NCI-H2081 treated with DMSO at 0.1 percent for 48 hours (cell line): ENCODE measurements at places on chromosomes 16 and 17.

DNA sequence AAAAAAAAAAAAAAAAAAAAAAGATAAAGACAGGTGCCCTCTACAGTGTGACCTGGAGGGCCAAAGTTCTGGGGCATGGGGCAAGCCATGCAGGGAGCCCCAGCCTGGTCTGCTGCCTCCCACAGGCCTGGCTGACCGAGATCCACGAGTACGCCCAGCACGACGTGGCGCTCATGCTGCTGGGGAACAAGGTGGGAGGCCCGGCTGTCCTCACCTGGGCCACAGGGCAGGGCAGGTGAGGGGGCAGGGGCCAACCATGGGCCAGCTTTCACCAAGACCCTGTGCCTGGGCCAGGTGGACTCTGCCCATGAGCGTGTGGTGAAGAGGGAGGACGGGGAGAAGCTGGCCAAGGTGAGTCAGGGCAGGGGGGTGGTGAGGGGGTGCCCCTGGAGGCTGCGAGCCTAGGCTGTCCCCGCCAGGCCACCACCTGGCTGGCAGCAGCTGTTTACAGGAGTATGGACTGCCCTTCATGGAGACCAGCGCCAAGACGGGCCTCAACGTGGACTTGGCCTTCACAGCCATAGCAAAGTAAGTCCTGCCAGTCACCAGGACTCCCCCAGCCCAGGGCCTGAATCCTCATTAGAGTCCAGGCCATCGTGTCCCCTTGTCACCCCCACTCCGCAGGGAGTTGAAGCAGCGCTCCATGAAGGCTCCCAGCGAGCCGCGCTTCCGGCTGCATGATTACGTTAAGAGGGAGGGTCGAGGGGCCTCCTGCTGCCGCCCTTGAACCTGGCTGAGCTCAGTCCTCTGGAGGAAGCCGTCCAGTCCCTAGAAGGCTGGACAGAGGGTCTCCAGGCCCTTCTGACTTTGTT lies 2.7 kb upstream of the TRAF7 start:
- DNase-seq, result no peak

DNA sequence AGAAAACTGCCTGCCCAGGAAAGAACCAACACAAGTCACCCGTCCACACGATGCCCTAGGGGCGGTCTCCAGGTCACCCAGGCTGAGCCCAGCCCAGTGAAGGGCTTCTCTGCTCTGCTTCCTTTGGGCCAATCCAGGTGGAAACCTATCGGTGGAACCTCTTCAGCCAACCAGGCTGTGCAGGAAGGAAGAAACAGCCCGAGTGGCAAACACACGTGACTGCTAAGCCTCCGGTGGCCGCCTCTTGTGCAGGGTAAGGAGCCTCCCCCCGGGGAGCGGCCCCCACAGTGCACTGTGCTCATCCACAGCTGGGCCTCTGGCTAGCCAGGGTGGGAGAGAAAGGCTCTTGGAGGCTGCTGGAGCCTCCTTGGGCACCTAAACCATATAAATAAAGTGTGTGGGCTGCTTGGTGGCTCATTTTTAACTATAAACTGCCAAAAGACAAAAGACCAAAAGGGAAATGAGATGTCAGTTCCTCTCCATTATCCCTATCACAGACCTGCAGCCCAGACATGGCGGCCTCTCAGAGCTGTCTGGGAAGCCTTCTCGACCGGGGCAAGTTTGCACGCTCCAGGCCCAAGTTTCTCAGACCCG lies 2.4 kb downstream of the RTN4RL1 start:
- no peak for DNase-seq

GRCh38 chr16:15490123-15490711 lies 55.8 kb downstream of the BMERB1 start:
- DNase-seq, result no peak

DNA sequence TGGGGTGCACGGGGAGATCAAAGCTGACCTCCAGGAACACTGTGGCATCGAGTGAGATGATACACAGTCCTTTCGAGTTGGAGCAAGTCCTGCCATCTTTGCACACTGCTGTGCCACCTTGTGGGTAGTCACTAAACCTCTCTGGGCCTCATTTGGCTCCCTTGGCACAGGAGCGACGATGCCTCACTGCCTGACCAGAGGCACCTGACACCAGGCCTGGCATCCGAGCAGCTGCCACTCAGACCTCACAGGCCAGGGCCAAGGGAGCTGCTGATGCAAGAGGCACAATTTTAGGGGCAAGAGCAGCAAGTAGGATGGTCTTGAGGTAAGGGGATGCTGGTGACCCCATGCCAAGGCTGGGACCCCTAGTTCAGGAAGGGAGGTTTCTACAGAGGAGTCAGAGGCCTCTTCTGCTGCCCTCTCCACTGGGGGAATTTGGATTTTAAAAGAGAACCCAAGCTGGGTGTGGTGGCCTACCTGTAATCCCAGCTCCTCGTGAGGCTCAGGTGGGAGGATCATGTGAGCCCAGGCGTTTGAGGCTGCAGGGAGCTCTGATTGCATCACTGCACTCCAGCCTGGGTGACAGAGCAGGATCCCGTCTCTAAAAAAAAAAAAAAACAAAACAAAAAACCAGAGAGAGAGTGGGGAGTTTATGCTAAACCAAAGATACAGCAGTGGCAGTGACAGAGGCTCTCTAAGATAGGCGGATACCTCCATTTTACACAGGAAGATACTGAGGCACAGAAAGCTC lies 6.7 kb upstream of the ADGRG1 start:
- DNase-seq, result no peak

- DNase-seq, result no peak
These were observed 270.7 kb upstream of the SOX9 start for GRCh38 chr17:71849783-71850768.

DNA sequence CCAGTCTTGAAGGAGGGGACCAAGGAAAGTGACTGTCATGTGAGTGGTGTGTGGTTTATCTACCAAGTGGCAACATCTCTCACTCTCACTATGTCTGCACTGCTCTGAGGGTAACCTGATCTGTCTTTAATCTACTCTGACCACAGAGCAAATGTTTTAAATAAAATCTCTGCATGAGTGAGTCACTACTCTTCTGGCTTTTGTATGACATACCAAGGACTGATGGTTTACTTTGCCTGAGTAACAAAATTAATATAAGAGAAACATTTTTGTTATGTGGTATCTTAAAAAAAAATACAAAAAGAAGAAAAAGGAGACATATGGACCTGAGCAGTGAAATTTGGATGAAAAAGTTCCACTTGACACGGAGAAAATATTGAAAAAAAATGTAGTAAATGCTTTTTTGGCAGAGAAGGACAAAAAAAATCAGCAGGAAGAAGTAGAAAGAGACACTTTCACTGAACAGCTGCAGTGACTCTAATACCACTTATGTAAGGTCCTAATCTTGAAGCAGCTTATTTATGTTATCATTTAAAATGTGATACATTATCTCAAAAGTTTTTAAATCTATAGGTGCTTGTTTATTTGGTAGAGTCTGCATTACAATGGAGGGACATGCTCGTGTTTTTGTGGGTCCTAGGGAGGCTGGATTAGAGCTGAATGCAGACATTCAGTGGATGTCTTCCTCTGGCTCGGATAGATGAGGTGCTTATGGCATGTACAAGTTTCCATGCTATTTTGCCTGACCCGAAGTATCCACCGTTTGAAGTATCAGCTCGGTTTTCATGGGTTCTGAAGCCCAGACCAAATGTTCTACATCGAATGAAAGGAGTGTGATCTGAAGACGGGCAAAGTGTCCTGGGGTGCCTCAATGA lies 240.7 kb downstream of the MAP2K6 start:
- no peak for DNase-seq

GRCh38 chr16:11572301-11572995 lies 14.3 kb downstream of the LITAF start:
- DNase-seq, result no peak

GRCh38 chr16:68234188-68235107 lies 1.5 kb downstream of the ESRP2 start:
- DNase-seq, result no peak

DNA sequence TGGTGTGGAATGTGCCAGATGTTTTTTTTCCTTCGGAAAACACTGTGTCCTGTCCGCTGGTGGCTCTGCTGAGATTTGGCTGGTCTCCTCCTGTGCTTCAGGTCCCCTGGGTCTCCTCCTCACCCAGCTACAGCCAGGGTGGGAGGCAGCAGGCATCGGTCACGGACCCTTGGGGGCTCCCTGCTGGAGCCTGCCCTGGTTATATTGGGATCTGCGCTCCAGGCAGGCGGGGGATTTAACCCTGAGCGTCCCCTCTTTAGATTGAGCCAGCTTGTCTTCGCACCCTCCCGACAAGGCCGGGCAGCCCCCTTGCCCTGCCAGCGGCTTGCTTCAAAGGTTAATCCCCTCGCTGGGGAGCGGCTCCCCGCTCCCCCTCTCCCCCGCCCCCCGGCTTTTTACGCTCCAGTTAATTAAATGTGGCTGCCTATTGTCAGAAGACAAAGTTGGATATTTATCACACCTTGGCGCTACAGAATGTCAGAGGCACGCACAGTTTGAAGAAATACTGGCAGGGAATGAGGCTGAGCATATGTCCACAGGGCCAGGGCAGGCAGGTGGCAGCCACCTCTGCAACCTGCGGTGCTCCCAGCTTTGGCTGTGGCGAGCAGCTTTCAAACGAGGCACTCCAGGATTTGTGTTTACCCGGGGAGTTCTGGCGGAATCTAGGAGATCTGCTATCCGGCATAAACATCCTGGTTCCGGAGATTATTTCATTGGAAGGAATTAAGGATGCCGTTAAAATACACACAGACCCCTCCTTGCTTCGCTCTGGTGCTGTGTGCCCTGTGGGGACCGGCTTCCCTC lies 38.2 kb upstream of the GSE1 start:
- DNase-seq, result no peak

DNA sequence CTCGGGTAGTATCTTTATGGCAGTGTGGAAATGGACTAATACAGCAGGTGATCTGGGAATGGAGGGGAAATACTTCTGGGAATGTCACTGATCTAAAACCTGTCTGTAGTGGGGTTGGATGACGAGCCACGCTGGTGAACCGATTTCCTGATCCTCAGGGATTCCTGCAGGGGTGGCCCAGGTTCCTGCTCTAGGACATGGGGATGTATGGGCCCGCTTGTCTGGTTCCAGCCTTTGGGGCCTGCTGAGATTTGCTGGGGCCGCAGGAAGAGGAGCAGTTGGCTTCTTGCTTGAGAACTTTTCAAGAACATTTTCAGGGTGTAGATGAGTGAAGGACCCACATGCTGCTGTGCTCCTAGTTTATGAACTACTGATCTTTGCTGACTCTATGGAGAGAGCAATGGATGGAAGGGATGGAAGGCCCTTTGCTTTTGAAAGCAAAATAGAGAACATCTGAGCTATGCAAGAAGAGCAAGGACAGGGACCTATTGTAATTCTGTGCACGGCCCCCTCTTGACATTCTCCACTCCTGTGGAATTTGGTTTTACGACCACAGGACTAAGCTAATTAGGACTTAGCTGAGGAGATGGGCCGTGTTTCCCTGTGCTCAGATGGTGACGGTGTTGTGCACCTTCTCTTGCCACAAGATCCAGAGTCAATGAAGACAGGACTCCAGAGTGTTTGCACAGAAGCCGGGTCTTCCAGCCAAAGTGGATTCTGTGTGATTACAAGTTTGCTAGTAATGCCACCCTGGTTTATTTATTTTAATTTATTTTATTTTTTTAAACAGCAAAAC lies 90.5 kb downstream of the SEC14L1 start:
- DNase-seq, result no peak

DNA sequence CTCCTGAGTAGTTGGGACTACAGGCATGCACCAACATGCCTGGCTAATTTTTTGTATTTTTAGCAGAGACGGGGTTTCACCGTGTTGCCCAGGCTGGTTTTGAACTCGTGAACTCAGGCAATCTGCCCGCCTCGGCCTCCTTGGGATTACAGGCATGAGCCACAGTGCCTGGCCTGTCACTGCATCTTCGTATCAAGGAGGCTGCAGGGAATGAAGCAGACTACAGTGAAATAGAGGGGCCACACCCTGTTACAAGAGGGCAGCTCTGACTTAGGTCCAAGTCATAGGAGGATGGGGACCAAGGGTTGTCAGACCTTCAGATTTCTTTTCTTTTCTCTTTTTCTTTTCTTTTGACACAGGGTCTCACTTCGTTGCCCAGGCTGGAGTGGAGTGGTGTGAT lies 28.7 kb downstream of the FA2H start:
- no peak for DNase-seq

DNA sequence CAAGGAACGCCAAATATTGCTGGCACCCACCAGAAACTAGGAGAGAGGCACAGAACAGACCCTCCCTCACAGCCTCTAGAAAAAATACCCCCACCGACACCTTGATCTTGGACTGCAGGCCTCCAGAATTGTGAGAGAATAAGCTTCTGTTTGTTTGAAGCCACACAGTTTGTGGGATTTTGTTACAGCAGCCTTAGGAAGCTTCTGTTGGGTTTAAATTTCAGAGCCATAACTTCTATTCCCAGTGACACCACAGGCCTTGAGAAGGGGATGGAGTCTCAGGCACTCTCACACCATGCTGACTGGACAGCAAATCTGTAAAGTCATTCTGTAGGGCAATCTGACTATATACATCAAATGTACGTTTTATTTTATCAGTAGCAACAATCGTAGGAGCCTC lies 38.6 kb downstream of the RNF112 start:
- DNase-seq, result no peak

- DNase-seq, result no peak
These were observed 21.2 kb upstream of the HOXB9 start for GRCh38 chr17:48647103-48647962.

DNA sequence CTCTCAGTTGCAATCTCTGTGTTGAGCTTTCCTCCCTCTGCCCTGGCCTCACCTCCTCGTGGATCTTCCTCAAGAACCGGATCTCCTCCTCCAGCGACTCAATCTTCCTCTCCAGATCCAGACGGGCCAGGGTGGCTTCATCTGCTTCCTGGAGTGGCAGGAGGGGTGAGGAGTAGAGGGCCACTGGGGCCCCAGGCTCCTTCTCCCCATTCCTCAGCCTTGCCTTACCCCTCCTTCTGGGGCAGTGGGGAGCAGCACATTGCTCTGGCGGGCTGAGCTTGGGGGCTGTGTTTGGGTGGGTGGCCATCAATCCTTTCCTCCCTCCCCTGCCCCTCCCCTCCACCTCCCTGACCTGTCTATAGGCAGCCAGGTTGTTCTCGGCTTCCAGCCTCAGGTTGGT lies 1.6 kb downstream of the GFAP start:
- DNase-seq, result no peak

- DNase-seq, result no peak
These were observed 39.0 kb downstream of the EMP2 start for GRCh38 chr16:10541366-10541765.

DNA sequence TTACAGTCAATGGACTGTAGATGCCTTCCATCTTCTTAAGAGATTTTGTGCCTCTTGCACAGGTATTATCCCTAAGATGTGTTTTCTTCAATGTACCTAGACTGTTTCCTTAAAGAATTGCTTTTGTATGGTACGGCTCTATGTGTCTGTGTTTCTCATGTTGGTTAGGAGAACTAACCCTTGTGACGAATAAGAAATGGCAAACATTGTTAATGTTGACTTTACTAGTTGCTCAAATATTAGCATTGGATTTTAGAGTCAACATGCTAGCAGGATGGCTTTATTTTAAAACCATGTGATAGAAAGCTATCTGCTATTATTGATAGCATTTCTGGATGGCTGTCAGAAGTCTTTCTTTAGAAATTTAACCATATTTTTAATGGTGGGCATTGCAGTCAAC lies 34.5 kb downstream of the WWOX start:
- DNase-seq, result peak; percentile 49
